ENCODE measurements at places on chromosomes 12 and 14.

- DNase-seq: no peak
Observed at GRCh38 chr14:105108516-105108864, 43.3 kb upstream of the GPR132 start.

DNA sequence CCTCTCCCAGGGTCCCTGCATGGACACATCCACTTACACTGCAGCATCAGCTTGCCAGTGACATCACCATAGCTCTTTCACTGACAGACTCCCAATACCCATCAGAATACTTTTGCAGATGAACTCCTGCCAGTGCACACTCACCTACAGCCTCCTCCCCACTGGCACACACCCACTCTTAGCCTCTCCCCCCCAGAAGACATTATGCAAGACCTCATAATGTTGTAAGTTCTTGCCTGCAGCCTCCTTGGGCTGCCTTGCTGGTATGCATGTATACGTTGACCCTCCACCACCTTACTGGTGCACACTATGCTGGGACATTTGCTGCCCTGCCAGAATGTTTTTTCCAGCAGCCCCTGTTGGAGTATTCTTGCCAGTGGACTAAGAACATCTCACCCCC lies 324.2 kb downstream of the AEBP2 start:
- no peak for DNase-seq

- DNase-seq: no peak
Observed at GRCh38 chr12:118607831-118608230, 231.5 kb downstream of the SUDS3 start.

DNA sequence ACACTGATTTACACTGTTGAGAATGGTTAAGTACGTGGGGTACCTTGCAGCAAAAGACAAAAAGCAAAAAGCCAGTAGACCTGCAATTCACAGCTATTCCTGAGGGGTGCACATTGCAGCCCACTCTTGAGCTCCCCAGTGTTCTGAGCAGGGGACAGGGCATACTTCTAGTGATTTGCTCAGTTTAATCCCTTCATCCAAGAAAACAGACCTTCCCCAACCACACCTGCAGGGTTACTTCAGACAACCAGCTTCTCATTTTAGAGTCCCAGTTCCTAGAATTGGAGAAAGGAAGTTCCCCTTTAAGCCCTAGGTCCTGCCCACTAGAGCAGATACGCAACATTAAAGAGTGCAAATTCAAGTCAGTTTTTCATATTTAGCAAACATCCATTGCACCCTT lies 3.6 kb upstream of the WSB2 start:
- DNase-seq: no peak

DNA sequence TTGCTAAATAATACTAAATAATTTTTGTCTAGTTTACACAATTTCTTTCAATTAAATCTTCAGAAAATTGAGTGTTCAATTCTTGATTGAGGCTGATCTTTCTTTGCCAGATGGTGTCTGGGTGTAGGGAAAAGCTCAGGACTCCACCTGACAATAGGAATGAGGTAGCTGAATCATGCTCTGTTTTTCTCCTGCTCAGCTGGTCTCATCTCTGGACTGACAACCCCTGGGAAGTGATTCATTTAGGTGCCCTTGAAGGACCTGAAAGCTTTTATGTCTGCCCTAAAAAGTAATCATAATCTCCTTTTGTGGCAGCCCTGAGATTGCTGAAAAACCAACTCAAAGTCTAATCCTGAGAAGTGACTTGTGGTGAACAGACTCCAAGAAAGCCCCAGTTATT lies 255.4 kb downstream of the ETNK1 start:
- DNase-seq: no peak

DNA sequence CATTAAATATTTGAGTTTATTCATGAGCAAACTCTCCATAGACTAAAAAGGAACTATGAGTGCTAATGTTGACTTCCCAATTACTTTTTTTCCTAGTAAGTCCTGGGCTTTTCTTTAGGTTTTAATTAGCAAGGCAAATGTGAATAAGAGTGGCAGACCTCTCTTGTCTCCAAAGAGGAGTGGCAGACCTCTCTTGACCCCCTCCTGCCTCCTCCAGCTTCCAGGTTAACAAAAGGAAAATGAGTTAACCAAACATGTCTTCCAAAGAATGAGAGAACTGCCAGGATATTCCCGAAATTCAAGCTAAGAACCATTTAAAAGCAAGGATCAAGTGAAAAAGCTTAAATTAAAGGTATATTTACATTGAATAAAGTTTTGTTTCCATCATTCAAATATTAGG lies 253.2 kb downstream of the MDGA2 start:
- DNase-seq: no peak

DNA sequence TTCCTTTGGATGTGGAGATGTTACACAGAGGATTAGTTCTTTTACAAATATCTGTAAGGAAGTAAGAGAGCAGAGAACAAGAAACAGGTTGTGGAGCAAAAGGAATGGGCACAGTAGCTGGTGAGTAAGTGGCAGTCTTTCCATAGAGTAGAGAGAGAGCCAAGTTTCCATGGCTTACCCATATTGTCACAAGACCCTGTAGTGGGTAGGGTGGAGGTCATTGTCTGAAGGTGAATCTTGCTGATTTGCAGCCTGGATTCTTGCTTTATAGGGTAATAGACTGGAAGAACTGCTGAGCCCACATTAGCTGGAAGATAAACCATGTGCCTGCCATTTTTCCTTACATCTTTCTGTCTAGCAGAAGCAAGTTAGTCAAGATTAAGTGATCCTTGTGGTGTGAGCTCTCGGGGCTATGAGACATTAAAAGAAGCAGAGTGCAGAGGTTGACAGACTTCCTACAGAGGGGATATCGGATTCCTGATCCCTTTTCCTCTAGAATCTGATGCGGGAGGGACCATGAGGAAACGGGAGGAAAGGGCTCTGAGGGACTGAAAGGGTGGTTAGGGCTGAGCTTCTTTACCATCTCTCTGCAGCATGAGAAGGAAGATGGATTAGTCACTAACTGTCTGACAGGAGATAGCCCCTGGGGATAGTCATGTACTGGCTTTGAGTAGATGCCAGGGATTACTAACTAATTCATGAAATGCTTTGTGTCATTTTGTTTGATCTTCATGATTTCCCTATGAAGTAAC lies 44.0 kb upstream of the LRTM2 start:
- DNase-seq: peak; percentile 94

DNA sequence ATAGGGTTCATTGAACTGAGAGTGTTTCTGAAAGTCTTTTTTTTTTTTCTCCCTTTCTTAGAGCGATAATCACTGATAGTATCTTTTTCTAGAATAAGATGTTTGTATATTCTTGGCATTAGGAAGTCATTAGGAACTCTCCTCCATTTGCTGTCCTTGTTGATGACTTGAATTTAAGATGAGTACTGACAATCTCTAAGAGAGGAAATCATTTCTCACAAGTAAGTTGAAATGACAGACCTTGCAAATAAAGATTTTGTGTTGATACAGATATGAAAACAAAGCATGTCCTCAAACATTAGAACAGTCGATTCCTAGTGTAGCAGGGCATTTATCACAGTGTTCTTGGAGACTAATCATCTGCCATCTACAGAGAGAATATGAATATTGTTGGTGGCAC lies 458.4 kb upstream of the SYT1 start:
- no peak for DNase-seq

DNA sequence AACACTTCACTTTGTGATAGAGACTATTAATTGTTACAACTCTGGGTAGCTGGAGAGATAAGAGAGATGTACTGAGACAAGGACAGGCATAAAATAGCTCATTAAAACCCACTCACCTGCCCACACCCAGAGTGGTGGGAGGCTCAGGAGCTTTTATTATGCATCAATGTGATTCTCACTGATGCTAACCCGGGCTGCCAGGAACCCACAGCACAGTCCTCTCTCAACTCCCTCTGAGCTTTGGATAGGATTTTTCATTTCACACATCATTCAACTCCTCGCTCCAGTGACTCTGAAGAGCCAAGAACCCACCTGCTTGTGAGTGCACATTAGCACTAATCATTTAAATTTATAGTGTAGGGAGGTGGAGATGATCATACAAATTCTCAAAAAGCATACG lies 827.9 kb downstream of the FLRT2 start:
- DNase-seq: no peak

- no peak for DNase-seq
Observed at GRCh38 chr12:23535441-23535840, 414.0 kb downstream of the SOX5 start.

DNA sequence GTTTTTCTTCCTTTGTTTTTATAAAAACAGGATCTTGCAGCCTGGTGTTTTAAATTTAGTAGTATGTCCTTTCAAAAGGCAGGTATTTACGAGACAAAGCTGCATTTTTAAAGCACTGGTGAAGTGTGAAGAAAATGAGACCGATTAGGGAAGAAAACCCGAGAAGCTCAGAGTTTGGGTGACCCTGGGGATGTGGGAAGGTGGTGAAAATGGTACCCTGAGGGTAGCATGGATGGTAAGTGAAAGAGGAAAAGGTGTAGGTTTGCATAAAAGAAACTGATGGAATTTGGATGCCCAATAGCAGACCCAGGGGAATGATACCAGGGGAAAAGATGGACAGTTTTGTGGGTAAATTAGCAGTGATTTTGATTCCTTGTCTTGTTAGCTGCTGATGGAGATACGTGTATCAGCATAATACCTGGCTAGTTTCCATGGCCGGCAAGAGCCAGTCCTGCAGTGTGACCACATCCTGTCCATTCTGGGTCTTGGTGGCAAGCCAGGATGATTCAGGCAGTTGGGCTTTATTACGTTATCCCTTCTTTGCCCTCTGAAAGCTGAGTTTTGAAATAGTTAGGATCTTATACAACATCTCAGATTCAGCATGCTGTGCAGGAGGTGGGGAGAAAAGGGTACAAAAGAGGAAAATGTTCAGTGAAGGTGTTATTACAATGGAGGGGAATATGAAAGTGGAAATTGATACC lies 8.9 kb downstream of the BICD1 start:
- DNase-seq: peak; percentile 73

DNA sequence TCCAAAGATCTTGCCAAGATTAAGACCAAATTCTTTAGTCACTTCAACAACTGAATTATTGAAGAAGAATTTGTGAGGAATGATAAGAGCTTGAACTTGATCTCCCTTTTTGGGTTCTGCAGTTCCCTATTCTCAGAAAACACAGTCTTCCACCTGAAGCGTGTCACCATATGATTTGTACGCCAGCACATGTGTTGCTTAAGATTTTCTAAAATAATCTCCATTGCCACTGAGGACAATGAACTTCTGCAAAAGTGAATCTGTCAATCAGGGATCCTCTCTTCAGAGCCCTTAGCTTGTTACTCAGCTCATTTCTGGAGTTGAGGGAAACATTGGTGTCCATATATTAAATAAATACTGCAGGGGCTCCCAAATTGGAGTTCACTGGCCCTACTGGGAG lies 4.2 kb upstream of the SPIC start:
- no peak for DNase-seq

- DNase-seq: no peak
Observed at GRCh38 chr12:118560733-118561132, 184.4 kb downstream of the SUDS3 start.

- no peak for DNase-seq
Observed at GRCh38 chr12:25755971-25756260, 202.6 kb upstream of the RASSF8 start.

DNA sequence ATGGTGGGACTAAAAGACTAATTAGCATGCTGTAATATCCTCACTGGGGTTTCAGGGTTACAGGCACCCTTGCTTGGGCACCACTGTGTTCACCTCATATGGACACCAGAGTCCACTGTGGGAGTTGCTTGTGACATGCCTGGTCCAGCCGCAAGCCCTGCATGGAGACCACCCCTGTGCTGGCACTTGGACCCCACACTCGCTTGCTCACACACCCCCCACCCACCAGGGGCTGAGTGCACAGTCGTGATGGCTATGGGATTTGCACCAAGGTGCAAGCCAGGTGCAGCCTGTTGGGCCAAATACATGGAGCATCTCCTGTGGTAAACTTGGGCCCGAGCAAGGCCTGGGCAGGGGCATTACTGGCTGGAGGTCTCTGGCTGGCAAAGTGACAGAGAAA lies 129.1 kb downstream of the SYT10 start:
- DNase-seq: no peak

GRCh38 chr14:99720941-99721791 lies 37.1 kb downstream of the CYP46A1 start:
- DNase-seq: no peak

GRCh38 chr14:32594766-32595165 lies 265.7 kb downstream of the AKAP6 start:
- peak; percentile 15 for DNase-seq

DNA sequence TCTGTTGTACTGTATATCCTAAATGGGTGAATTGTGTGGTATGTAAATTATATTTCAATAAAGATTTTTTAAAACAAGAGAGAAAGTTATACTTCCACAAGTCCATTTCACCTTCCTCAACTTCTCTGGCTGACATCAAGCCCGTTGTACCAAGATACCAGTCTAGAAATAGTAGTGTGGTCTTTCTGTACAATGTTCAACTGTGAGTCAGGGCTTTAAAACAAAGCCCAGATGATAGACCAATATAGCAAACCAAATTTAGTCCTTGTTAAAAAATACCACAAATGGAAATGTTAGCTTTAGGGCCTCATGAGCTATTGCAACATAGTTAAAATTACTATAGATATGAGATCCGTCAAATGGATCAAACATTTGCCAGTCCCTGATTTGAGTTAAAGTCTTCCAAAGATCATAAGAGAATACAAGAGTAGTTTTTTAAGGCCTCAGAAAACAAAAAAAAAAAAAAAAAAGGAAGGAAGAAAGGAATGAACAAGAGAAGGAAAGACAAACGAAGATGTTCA lies 49.0 kb upstream of the EGLN3 start:
- DNase-seq: no peak

DNA sequence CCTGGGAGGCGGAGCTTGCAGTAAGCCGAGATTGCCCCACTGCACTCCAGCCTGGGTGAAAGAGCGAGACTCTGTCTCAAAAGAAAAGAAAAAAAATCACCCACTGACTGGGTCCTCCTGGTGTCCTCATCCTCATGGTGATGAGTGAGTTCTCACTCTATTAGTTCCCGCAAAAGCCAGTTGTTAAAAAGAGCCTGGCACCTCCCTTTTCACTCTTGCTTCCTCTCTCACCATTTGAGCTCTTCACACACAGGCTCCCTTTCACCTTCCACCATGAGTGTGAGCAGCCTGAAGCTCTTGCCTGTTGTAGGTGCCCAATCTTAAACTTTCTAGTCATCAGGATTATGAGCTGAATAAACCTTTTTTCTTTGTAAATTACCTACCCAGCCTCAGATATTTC lies 176.4 kb downstream of the SLC38A4 start:
- DNase-seq: no peak
